T47D (cell line): ENCODE measurements at places on chromosomes 2 and 18.
A peak's percentile ranks its signal among the peaks of the same experiment; 100 is the strongest.

DNA sequence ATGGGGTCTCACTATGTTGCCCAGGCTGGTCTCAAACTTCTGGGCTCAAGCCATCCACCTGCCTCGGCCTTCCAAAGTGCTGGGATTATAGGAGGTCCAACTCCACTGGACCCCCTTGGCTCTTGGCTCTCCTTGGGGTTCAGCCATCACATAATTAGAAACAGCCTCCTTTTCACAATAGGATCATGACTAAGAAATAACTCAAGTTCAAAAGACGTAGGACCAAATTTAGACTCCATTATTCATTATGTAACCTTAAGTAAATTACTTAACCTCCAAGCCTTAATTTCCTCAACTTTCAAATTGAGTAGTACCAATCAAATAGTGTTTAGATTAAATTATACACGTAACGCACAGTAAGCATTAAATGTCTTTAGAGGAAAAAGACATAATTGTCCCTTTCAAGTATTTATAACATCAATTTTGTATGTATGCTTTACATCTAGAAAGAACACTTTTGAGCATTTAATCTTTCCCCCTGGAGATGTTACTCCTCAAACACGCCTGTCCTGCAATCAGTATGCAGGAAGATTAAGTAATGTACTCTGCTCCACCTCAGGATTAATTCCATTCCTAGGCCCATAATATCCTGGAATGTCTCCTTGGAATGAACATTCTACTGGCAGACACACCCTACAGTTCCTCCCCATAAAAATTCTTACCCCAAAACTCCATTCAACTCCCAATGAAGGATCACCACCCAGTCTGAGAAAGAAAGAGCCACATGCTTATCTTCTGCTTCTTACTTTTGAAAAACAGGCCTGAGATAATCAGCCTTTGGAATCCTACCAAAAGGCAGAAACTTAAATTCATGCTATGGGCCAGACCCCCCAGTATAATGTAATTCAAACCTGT, 49.1 kb downstream of the COBLL1 start:
- no peak for DNase-seq

GRCh38 chr2:105117565-105117964, 79.7 kb downstream of the MRPS9 start:
- no peak for DNase-seq

GRCh38 chr2:110874453-110875383, 142.3 kb downstream of the ACOXL start:
- no peak for DNase-seq

DNA sequence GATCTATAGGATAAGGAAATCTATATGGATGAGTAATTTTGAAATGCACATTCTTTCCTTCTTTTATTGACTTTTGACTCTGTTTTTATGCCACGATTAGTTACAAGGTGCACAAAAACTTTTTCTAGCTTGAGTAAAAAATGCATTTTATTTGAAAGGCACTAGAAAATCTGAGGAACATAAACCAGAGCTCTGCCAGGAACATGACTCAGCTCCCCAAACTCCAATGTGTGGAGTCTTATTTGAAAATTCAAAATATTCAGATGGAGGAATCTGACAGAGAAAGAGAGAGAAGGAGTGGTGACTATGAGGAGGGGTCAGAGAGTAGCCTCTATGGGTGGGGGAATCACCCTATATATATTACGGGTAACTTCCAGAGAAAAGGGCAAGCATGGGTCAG, 231.0 kb downstream of the DCC start:
- no peak for DNase-seq

- no peak for DNase-seq
Measured at GRCh38 chr2:238774071-238774470, 73.8 kb upstream of the TWIST2 start.

DNA sequence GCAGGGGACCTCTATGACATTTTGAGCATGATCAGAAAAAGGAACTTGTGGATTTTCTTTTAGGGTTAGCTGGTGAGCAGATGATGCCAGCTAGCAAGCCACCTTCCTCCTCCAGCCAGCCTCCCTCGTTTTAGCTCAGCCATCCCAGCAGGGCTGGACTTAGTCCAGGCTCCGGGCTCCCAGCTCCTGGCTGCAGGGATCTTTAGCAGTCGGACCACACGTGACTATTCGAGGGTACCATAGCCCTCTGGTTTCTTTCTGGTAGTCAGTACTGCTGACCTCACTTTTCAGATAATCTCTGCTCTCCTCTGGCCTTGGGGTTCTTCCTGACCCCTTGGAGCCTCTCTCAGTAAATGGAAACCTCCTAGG, 31.8 kb downstream of the NCK2 start:
- no peak for DNase-seq

- DNase-seq: no peak
Measured at GRCh38 chr2:26838121-26838906, 9.6 kb upstream of the DPYSL5 start.

GRCh38 chr2:229087267-229087666, 183.8 kb downstream of the PID1 start:
- no peak for DNase-seq

DNA sequence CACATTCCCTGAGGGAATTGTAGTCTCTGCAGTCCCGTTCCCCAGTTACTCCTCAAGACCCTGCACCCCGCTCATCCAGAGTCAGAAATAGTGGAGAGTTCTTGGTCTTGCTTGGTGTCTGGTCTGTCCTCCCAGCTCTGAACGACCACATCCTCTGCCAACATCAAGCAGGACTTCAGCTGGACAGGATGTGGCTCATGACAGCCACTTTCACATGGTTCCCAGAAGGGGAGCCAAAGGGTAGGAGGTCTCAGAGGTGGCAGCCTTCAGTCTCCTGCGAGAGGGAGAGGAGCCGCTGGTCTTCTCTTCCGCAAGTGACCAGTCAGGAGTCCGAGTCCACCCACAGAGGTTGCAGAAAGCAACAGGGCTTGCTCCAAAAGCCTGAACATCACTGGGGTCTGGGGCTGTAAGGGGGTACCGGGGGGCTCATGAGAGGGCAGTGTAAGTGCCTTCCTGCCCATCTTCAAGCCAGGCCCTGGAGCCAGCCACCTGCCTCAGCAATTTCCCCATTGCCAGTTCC, 29.8 kb downstream of the B3GNT7 start:
- DNase-seq: no peak

DNA sequence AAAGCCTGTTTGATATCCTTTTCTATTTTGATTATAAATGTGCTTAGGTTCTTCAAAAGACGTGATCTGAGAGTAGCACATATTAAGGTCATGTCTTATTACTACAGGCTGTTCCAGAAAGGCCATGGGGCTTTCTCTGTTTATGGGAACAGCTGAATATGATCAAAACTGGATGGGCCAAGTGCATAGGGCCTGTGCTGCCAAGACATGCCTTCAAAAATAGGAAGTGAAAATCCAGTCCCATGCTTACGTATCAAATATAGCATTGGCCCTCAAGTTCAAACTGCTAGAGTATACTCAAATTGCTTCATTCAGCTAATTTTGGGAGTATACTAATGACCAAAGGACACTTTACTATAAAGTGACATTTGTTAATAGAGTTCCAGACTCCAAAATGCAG, 24.1 kb downstream of the SLC25A52 start:
- DNase-seq: no peak

DNA sequence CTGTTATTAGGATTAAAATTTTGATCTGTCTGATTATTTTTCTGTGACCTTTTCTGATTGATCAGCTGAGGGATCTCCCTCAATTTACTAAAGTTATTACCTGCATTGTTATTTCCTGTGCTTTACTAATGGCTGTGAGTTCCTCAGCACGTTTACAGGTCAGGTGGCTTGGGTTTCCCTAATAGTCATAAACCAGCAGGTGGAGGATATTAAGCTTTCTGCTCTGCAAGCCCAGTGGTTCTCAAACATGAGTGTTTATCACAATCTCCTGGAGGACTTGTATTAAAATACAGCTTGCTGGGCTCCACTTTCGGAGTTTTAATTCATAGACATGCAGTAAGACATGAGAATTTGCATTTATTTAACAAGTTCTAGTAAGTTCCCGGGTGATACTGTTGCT, 22.4 kb upstream of the UGP2 start:
- no peak for DNase-seq

DNA sequence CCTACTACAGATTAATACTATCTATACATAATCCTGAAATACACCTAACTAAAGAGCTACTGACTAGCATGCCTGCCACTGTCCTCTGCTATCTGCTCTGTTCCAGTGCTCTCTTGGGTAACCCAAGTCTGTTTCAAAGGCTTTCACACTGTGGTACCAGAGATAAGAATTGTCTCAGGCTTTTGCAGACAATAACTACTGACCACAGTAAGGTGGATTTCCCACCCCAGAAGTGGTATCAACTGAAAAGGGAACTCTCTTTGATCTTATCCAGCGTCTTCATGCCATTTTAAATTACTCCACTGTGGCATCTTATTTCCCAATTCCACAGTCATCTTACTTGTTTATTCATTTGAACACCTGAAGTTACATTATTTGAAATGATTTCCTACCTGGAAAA, 190.2 kb downstream of the IKZF2 start:
- no peak for DNase-seq

GRCh38 chr2:178177066-178177679, 17.1 kb upstream of the OSBPL6 start:
- no peak for DNase-seq

- DNase-seq: peak; percentile 13
Measured at GRCh38 chr2:111946294-111947114, 48.1 kb downstream of the MERTK start.

DNA sequence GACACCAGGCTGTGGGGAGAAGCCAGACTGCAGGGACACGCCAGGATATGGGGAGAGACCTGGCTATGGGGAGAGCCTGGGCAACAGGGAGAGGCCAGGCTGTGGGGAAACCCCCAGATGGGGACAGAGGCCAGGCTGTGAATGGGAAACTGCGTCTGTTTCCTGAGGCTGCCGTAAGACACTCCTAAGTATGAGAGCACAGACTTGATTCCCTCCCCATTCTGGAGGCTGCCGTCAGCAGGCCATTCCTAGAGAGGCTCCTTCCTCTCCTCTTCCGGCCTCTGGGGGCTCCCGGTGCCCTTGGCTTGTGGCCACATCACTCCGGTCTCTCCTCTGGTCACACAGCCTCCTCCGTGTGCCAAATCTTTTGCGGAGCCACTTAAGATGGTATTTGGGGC, 32.3 kb downstream of the ADI1 start:
- no peak for DNase-seq

- no peak for DNase-seq
Measured at GRCh38 chr18:62209046-62209445, 22.0 kb downstream of the RELCH start.

- no peak for DNase-seq
Measured at GRCh38 chr18:56711708-56712445, 60.7 kb downstream of the WDR7 start.

DNA sequence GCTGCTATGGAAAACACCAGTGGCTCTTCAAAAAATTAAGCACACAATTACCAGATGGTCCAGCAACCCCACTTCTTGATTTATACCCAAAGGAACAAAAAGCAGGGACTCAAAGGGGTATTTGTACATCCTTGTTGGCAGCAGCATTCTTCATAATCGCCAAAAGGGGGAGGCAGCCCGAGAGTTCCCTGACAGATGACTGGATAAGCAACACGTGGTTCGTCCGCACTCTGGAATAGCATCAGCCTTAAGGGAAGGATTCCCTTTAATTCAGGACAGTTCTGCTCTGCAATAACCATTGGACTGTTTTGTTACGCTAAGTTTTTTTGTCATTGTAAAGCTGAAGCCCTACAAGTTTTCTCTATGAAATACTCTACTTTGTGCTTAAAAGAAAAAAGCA, 76.7 kb upstream of the TWIST2 start:
- DNase-seq: peak; percentile 19

GRCh38 chr2:20551945-20552328, 99.0 kb downstream of the HS1BP3 start:
- no peak for DNase-seq

DNA sequence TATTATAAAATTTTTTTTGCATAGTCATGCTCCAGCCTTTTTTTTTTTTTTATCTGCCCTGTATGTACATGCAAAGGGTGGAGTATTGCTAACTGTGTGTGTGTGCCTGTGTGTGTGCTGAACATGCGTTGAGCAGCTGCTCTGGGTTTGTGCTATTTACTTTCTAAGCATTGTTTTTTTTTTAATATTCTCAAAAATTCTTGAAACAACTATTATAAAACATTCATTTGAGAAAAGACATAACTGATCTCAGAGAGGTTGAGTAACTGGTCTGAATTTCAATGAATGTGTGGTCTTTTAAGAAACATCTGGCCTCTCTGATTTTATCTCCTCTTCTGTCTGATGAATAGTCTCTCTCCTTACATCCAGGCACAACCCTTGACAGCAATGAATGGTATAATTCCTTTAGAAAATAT, 366.0 kb upstream of the SLC14A2 start:
- no peak for DNase-seq

DNA sequence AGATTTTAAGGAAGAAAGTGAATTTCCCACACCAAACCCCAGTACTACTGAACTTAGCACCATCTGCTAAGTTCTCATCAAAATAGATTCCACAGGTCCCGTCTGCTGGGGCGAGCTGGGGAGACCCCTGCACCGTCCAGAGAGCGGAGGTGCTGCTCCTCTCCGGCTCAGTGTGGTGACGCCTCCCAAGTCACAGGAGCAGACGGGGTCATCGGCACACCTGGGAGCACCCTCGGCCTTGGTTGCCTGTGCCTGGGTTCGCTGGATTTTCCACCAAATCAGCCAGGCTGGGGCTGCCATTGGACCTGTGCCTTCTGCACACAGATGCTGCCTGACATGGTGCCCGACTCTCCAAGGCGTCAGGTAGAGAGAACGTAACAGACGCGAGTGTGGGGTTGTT, 141.3 kb downstream of the PXDN start:
- no peak for DNase-seq

- DNase-seq: no peak
Measured at GRCh38 chr2:219980638-219981037, 353.2 kb downstream of the SLC4A3 start.

DNA sequence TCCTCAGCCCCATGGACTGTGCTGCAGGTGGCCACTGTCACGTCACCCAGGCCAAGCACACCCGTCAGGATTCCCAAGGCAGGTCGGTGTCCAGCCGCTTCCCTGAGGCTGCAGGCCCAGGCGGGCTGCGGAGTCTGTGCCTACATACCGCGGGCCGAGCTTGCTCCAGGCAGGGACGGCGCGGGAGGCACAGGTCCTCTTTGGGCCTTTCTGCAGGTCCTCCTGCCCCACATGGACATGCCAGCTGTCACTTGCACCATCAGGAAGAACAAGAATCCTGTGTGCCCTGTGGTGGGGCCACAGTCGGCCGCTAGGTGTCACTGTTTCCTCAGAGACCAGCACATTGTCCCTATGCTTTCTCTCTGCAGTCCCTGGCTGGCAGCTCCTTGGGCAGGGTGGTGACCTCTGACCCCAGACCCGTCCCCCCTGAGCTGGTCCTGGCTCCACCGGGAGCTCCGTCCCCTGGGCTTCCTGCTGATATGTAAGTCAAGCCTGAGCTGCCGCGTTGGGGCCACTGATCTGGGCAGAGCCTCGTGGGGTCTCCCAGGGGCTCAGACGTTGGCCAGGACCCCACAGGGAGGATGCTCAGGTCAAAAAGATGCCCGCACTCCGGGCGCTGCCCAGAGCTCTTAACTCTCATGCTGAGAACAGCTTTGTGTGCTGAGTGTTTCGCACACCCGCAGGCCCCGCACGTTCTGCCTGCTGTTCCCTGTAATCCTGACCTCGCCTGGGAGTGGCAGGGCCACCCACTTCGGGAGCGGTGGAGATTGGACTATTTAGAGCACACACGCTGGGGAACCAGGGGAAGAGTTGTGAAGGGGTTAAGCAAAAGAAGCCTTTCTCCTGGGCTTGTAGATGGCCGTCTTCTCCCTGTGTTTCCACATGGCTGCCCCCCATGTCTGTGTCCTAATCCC, 17.3 kb upstream of the AGXT start:
- DNase-seq: peak; percentile 83
